ENCODE measurements at places on chromosomes 12 and 14.

- DNase-seq: no peak
Measured at GRCh38 chr12:104652358-104652757, 195.6 kb downstream of the CHST11 start.

GRCh38 chr14:36656687-36657398 is 4.8 kb upstream of the PAX9 start:
- no peak for DNase-seq

DNA sequence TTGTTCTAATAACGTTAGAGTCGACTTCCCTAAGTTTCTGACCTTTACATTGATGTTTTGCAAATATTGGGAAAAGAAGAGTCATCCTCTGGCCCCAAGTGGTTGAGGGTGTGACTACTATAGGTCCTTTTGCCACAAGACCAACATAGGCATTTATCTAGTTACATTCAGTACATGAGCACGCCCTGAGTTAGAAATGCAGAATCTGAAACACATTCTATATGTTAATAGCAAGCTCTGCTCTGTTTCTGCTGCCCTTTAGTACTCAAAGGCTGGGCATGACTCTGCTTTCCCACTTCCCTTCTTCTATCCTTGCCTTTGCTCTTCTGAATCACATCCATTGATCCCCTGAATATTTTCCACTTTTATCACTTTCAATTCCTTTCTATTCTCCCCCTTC is 115.1 kb upstream of the PTPRB start:
- no peak for DNase-seq

DNA sequence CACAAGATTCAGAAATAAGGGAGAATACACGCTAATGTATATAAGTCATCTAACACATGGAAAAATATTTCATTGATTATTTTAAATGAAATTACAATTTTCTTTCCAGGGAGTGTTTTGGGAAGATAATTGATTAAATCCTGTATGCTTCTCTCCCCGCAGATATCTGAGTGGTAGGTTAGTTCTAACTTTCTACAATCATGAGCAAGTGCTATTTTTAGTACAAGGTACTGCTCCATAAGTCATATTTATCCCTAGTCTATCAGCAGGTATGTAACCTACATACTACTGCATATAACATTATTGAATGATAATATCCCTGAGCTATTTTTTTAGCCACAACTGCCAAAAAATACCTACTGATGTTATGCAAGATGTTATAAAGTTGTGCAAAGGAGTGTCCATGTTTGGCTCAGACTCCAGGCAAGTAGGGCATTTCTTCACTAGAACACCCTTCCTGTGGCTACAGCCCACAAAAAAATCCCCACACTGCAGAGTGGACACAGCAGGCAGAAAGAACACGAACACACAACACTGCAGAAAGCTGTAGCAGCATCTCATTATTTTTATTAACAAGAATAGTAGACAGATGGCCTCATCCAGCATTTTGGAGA is 87.0 kb downstream of the SEC23A start:
- no peak for DNase-seq
